ENCODE measurements at places on chromosomes 1 and 21. TPM values are rescaled to one million over a fixed set of nuclear protein-coding genes. Genes with fewer than 3 reads are reported as not detected.

DNA sequence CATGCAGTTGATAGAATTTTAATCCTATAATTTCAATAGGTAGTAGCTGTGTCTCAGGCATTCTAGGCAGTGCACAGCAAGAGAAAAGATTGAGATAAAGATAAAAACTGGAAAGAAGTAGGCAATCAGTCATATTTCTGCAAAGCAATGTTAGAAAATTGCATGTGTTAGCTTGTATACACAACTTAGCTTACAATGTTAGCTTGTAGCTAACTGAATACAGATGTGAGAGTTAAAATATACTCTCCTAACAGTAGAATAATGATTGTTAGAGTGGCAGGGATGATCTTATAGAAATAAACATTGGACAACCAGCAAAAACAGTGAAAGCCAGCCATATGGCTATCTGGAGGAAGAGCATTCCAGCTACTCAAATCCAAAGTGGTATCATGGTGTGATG lies 29.0 kb downstream of the PTPRC start:
- DNase-seq: no peak

Gene NTMT2
- total RNA-seq: not detected

- no peak for DNase-seq
Observed at GRCh38 chr1:185561629-185562028, 172.6 kb upstream of the HMCN1 start.

Gene TMEM51
- total RNA-seq: 43.7 TPM

Gene RNU1-3
- total RNA-seq: 1,358 TPM

GRCh38 chr1:52233463-52233862 lies 91.6 kb downstream of the ZFYVE9 start:
- no peak for DNase-seq

- DNase-seq: no peak
Observed at GRCh38 chr1:34682452-34683223, 72.2 kb upstream of the GJB5 start.

- no peak for DNase-seq
Observed at GRCh38 chr1:112232848-112233247, 163.2 kb upstream of the CTTNBP2NL start.

Gene PRDM16
- total RNA-seq: 29.3 TPM

Gene DIRAS3
- total RNA-seq: 14.0 TPM

Gene RPE65
- total RNA-seq: not detected

Gene RPL11
- 732 TPM for total RNA-seq

- DNase-seq: no peak
Observed at GRCh38 chr21:20703112-20703767, 295.0 kb upstream of the NCAM2 start.

- no peak for DNase-seq
Observed at GRCh38 chr1:205122489-205122882, 708 bp upstream of the RBBP5 start.

- DNase-seq: no peak
Observed at GRCh38 chr1:47699492-47700235, 261.8 kb downstream of the FOXD2 start.

DNA sequence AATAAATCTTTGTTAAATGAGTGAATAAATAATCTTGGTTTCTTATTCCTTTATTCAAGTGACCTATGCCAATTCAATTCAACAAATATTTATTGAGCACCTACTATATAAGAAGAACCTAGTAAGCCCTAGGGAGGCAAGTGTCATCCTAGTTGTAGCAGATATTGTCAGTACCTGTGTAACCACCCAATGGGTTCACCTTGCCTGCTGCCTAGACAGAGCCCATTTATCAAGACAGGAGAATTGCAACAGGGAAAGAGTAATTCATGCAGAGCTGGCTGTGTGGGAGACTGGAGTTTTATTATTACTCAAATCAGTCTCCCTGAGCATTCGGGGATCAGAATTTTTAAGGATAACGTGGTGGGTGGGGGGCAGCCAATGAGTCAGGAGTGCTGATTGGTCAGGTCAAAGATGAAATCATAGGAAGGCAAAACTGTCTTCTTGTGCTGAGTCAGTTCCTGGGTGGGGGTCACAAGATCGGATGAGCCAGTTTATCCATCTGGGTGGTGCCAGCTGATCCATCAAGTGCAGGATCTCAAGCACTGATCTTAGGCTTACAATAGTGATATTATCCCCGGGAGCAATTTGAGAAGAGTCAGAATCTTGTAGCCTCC lies 53.8 kb upstream of the KCNA3 start:
- DNase-seq: no peak

Gene CLCA2
- total RNA-seq: not detected

DNA sequence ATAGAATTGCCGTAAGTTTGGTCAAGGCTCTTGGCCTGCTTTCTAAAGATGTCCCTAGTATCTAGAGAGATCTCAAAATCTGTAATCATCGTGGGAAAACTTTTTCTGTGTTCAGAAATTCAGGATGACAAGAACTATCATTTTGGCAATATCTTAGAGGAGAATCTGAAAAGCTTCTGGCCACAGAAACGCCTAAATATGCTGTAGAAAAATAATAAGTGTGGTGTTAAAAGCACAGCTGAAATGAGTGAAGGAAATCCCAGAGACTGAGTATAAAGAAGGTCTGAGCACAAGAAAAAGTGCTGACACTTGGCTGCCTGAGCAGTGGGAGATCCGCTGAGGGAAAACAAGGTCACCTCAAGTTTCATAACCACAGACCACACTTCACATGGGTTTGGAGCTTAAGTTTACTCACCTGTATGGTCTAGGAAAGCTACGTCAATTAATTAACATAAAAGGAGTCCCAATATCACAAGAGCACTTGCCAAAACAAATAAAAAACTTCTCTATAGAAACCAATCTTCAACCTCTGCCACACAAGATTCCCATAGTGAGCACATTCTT lies 235.2 kb upstream of the IRF2BP2 start:
- no peak for DNase-seq

- DNase-seq: no peak
Observed at GRCh38 chr1:184649451-184649888, 105.2 kb downstream of the EDEM3 start.

GRCh38 chr1:48093696-48094528 lies 96.7 kb upstream of the TRABD2B start:
- DNase-seq: peak; percentile 85

DNA sequence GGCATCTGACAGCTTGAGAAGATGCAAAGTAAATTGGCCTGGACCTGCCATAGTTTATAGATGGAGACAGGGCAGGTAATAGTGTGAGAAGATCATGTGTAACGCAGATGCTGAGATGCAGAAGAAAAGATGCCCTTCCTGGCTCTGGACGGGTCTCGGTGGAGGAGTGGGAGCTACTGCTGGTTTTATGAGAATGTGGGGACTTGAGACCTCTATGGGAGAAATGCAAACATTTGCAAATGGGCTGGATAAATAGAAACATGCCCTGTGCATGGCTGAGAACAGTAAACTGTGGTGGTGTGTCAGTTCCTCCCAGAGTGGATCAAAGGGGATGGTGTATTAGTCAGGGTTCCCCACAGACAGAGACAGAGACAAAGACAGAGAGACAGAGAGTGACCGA lies 21.9 kb downstream of the UBASH3A start:
- no peak for DNase-seq

Gene TSPAN2
- 12.1 TPM for total RNA-seq

Gene GJA8
- not detected for total RNA-seq

DNA sequence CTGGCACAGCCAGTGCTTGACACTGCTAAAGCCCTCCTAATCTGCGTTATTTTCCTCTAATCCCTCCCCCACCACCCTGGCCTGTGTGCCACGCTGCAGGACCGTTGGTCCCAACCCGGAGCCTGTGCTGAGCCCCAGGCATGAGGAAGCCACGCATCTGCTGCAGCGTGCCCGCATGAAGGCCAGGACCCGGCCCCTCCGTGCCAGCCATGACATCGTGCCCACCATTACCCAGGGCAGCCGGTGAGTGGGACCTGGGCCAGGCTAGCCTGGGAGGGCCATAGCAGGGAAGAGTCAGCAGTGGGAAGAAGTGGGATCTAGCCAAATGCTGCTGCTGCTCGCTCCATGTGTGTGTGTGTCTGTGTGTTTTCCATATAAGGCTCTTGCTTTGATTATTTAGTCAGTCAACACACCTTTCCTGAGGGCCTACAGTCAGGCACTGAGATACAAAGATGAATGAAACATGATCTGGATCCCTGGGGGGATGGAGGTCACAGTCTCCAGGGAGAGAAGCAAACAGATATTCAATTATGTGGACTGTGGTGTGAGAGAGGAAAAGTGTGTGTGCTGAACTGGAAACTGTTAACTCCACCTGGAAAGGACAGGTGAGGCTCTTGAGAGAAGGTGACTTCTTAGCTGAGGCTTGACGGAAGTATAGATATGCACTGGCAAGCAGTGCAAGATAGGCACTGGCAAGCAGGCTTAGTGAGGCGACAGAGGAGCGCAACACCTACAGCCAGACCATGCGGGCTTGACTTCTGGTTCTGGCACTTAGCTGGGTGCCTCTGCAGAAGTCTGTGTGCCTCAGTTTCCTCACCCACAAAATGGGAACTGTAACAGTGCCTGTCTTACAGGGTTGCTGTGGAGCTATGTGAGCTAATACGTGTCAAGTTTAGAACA lies 15.9 kb downstream of the KIAA1614 start:
- DNase-seq: no peak

Gene GJA4
- total RNA-seq: 9.0 TPM

GRCh38 chr21:27759091-27759659 lies 792.3 kb upstream of the ADAMTS5 start:
- no peak for DNase-seq

- no peak for DNase-seq
Observed at GRCh38 chr1:34916104-34916503, 13.3 kb downstream of the DLGAP3 start.

GRCh38 chr1:116078699-116079223 lies 32.4 kb upstream of the MAB21L3 start:
- no peak for DNase-seq

Gene DMRTA2
- not detected for total RNA-seq

GRCh38 chr1:160127865-160128523 lies 12.4 kb downstream of the ATP1A2 start:
- no peak for DNase-seq

DNA sequence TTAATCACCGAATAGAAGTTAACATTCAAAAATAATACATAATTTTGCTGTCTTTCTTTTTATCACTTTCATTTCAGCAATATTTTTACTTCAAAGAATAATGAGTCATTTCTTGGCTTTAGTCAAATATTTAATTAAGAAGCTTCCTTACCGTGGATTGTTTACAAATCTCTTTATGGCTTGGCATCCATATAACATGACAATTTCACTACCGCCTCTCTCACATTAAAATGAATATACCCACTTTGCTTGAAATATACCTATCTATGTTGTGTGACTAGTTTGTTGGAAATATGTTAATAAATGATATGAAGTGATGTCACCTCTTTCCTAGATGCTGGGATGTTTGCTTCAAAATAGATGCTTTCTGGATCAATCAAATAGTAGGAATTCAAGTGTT lies 1203.9 kb downstream of the AMY1C start:
- no peak for DNase-seq

DNA sequence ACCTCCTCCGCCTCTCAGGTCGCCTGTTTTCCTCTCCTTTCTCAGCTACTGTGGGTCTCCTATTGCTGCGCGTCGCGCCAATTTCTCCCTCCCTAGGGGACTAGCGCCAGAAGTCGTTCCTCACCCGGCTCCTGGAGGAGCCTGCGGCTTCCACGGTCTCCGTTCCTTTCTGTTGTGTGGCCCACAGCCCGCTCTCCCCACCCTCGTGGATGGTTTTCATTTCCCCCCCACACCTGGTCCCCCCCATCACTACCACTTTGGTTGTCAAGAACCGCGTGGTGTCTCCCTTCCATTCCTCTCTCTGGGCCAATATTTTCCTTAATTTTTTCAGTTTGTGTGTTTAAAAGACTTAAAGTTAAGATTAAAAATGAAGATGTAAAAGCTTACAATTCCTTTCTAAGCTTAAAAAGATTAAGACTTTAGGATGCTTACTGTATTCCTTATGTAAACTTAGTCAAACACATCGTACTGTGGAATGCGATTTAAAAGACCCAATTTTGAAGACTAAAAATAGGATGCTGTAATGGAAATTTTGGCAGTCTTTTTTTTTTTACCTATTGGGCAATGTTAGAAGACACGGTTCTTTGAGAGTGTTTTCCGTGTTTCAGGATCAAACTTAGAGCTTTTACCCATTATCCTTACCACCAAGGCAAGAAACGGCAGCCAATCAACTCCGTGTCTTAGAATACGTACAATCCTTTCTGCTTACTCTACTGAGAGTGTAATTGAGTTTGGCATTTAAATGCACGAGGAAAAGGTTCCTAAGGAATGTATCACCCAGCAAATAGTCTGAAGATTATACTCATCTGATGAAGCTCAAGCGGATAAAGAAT lies 773 bp downstream of the CNST start:
- no peak for DNase-seq

- DNase-seq: no peak
Observed at GRCh38 chr1:1958071-1958541, 39.0 kb upstream of the TMEM52 start.

GRCh38 chr21:25189497-25189896 lies 417.8 kb downstream of the MRPL39 start:
- DNase-seq: no peak

Gene GNAT2
- not detected for total RNA-seq

Gene PIGP
- 28.3 TPM for total RNA-seq

GRCh38 chr1:154697710-154698109 lies 89.7 kb upstream of the ADAR start:
- no peak for DNase-seq

- DNase-seq: no peak
Observed at GRCh38 chr1:246157516-246157915, 349.6 kb downstream of the SMYD3 start.

DNA sequence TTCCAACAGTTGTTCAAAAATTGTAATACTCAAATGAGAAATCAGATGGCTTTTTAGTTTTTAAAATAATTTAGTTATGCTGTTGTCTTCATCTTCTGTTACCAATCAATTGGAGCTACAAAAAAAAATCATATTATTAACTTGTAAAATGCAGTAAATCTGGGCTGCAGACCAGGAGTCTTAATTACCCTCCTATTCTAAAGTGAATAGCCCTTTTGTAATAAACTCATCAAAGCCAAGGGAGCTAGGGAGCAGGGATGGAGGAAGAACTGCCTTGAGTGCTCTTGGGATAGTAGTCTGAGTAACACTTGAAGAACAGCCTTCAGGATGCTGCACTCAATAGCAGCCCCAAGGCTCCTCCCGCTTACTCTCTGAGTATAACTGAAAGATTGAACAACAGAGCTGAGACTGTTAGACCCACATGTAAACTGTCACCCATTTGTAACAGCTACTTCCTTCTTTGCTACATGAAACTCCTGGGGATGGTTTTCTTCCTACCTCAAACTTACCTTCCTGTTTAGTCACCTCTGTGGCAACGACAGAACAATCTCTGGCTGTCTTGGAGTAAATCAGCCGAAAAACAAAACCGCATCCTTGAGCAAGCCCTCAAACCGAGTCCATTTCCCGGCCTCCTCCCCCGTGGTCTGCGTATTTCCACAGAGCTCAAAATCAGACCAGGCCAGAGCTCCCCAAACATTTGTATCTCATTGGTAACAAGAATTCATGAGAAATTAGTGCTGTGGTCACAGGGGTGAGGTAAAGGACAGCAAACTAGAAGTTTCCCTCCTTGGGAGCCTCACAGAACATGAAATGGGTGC lies 55.9 kb downstream of the CD58 start:
- no peak for DNase-seq

Gene FCRL6
- total RNA-seq: 0.81 TPM

- no peak for DNase-seq
Observed at GRCh38 chr1:159944623-159945455, 574 bp downstream of the IGSF9 start.

Gene NBPF20
- 3.5 TPM for total RNA-seq

All from mucosa of gallbladder (tissue), 1 donor.